ENCODE measurements at places on chromosomes 13 and 19.

- no peak for DNase-seq
Observed at GRCh38 chr13:50511877-50512341, 331.6 kb downstream of the DLEU7 start.

DNA sequence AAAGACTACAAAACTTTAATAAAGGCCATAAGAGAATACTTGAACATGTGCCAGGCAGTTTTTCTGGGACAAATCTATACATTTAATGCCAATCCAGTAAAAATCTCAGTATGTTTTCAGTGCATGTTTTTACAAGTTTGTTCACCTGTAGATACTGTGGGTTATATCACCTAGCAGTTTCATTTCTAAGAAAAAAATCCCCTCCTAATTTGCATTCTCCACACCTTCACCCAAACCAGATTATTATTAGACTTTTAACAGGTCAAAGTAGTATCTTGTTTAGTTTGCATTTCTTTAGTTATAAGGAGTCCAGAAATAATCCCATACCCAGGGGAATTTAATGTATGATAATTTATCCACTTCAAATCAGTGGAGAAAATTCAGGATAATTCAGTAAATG, 17.0 kb upstream of the LPAR6 start:
- no peak for DNase-seq

DNA sequence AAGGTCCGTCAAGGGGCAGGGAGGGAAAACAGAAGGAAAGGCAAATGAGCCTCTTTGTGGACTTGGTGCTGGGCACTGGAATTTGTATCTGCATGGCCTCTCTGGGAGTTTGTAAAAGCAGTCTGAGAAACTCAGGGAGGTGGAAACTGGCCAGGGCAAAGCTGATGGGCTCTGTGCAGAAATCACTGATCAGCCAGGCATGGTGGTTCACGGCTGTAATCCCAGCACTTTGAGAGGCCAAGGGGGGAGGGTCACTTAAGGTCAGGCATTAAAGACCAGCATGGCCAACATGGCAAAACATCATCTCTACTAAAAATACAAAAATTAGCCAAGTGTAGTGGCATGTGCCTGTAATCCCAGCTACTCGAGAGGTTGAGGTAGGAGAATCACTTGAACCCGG, 369.9 kb upstream of the ZNF507 start:
- DNase-seq, result no peak

DNA sequence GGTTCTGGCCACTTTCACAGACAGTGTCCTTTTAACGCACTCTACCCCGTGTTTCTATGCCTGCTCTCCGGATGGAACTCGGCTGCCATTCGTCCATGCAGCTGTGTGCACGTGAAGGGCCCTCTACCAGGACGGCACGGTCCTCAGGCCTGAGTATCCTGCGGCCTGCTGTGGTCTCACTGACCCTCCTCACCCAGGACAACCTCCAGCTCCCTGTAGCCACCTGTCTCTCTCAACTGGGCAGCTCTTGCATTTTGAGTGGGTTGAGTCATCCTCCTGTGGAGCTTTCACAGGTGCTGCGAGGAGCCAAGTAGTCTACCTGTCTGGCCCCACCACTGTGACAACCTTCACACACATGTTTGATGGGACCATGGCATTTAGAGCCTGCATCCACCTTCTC, 321.7 kb upstream of the TSHZ3 start:
- DNase-seq, result no peak

GRCh38 chr13:112003941-112004340, 63.0 kb upstream of the SOX1 start:
- no peak for DNase-seq

DNA sequence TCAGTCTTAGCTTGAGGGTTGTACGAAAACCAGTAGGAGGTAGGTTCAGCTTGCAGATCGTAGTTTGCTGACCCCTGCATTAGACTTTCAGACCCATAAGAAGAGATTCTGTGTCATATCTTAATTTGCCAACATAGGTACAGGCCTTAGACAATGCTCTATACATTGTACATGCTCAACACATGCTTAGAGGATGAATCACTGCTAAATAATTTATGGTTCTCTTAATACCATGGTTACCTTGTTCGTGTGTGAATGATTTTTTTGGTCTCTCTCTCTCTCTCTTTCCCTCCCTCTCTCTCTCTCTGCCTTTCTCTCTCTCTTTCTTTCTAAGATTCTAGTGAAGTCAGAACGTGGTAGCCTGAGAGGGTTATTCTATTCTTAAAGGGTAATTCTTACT, 112.2 kb downstream of the FGF14 start:
- DNase-seq, result no peak

GRCh38 chr19:45615795-45616703, 14.0 kb upstream of the GPR4 start:
- peak; percentile 44 for DNase-seq

DNA sequence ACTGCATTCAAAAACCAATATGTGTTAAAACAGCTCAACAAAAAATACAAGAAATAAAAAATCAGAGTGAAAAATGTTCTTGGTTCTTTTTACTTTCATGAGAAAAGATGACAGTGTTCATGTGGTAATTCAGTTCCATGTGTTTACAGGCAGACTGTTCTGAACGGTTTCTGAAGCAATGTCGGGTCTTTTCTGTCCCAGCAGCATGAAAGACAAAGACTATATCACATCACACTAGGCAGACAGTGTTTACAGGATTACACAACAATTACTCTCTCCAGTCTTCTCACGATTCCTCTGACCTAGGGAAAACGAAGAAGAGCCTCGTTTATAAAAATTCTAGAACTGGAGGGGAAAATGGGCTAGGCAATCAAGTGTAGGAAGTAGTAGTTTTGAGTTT, 83.4 kb downstream of the UBL3 start:
- no peak for DNase-seq

DNA sequence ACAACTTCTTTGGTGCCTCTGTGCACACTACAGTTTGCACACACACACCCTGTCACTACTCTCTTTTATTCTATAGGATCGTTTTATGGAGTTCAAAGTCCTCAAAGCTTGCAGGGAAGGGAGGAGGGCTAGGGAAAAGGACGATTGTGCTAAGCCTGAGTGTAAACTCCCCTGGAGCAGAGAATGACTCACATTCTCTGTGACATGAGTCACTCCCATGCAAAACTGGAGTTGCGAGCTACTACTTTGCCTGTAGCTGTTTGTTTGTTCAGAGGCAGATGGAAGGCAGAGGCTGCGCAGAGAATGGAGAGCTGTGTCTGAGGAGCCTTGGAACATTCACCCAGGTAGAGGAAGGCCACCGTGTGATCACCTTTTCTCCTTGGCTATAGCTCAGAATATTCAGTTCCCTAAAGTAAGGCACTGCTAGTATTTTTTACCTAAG, 80.5 kb upstream of the MBNL2 start:
- no peak for DNase-seq

DNA sequence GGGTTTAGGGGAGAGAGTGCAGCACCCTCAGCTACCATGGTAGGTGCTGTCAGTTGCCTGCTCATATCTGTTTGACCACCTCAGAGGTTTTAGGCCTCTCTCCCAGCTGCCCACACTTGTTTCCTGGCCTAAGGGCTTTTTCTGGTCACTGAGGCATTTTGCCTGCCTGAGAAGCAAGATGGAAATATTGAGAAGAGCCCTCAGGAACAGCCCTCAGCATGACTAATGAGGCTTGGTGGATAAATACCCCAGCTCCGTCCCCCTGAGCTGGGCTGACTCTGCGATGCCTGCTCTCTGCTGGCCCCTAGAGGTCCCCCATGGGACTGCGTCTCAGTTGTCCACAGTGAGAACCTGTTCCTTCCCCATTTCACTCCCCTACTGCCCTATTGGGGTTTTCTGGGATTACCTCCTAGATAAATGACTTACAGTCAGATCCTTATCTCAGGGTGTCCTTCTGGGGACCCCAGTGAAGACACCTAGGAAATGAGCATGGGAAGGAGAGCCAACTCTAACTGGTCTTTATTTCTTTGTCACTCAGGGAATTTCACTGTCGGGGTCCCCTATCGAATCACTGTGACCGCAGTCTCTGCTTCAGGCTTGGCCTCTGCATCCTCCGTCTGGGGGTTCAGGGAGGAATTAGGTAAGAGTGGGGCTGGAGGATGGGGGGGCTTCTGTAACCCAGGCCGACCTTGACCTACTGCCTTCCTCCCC, 13.3 kb downstream of the PALM3 start:
- peak; percentile 56 for DNase-seq

DNA sequence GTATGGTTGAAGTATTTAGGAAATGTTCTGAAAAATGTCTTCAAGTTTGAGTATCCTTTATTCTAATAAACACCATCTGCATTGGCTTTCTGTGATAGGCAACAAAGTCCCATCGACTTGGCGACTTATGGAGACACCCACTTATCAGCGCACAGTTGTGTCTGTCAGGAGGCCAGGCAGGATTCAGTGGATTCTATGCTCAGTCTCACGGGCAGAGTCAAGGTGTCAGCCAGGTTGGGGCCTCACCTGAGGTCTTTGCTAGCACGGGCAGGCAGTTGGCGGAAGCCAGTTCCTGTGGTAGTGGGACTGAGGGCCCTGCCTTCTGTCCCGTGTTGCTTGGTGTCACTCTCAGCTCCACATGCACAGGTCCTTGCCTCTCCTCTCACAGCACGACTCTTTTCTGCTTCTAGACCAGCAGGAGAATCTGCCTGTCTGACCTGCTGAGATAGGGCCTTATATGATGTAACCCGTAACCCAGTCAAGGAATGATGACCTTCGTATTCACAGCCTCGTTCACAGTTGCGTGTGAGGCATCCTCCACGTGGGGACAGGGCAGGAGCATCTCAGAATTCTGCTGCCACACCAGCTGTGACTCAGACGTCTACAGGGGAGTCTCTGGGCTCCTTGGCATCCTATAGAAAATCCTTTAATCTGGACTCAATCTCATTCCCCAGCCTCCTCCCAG, 10.0 kb downstream of the CUL4A start:
- no peak for DNase-seq

Measured in activated T-helper 1 cell treated with Interleukin-2 at 50 U/mL for 16 hours (primary cell).